ENCODE measurements at places on chromosomes 1 and 21. TPM values are rescaled to one million over a fixed set of nuclear protein-coding genes. Genes with fewer than 3 reads are reported as not detected.

The NUAK2 gene
- total RNA-seq: 3.7 TPM

DNA sequence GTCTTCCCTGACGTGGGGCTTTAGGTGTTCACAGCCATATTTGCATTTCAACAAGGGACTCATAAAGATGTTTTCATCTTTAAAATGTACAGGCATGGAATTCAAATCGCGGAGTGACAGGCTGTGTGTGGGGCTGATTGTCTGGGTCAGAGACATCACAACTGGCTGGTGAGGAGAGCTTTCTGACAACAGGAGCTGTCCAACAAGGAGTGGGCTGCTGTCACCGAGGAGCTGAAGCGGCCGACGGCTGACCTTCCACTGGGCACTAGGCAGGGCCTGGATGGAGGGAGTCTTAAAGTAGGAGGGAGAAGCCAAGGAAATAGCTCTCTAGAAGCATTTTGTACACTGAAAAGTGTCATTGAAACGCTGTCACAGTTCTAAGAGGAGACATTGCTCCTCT is 30.5 kb upstream of the SCMH1 start:
- H3K4me3 ChIP-seq: no peak overlapping the region
- H3K27ac ChIP-seq: no peak overlapping the region
- H3K27me3 ChIP-seq: peaks cover 37% of the 10 kb centered on the region
- no peaks in the 10 kb centered on the region for H3K36me3 ChIP-seq
- no peaks in the 10 kb centered on the region for H3K4me1 ChIP-seq

GRCh38 chr1:115220340-115221270 is 117.4 kb downstream of the NGF start:
- H3K4me3 ChIP-seq: no peak overlapping the region
- H3K36me3 ChIP-seq: no peaks in the 10 kb centered on the region
- H3K4me1 ChIP-seq: no peaks in the 10 kb centered on the region
- no peak overlapping the region for H3K27ac ChIP-seq
- H3K27me3 ChIP-seq: peaks cover 68% of the 10 kb centered on the region

The NR0B2 gene
- total RNA-seq: 0.32 TPM

The NID1 gene
- total RNA-seq: 8.6 TPM

DNA sequence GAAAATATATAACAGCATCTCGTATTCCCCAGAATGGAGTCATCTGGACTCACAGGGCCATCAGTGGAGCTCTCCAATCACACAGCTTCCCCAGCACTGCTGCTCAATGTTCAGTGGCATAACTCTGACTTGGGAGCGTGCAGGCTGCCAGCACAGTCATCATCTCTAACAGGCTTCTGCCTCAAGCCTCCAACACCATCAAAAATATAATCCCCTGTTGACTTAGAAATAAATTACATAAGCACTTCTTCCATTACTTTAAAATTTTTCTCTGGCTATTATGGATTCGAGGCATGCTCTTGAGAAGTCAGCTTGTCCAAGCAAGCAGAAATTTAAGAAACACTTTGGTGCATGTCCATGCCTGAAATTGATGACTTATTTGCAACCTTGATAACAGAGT is 6.2 kb downstream of the DUSP23 start:
- H3K36me3 ChIP-seq: no peaks in the 10 kb centered on the region
- H3K4me3 ChIP-seq: no peak overlapping the region

The CACNA1S gene
- total RNA-seq: not detected

GRCh38 chr1:151549199-151549598 is 9.1 kb downstream of the TUFT1 start:
- peaks cover 49% of the 10 kb centered on the region for H3K36me3 ChIP-seq
- H3K27me3 ChIP-seq: no peaks in the 10 kb centered on the region
- no peak for DNase-seq
- peaks cover 78% of the 10 kb centered on the region for H3K4me1 ChIP-seq
- H3K27ac ChIP-seq: peak overlapping the region; percentile 74
- peak overlapping the region; percentile 45 for H3K4me3 ChIP-seq

DNA sequence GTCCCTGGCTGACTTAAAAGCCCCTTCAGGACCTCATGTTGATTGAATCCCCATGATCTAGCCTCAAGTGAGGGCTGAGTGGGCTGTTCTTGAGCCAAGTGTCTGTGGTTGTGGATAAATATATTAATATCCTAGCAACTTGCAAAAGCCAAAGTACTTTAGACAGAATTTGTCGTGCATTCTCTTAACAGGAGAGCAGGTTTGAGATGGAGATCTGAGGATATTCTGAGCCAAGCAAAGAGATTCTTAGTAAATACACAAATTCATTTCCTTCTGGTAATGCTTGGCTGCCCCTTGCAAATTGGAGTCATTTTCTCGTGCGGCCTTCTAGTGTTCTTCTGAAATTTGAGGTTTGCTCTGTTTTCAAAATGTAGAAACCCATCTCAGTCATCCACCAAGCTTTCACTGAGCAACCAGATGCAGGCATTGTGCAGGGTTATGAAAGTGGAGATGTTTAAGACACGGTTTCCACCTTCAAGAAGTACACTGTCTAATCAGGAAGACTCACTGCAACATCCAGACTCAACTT is 242.1 kb upstream of the JUN start:
- H3K4me3 ChIP-seq: no peak overlapping the region
- no peaks in the 10 kb centered on the region for H3K36me3 ChIP-seq
- no peak overlapping the region for H3K27ac ChIP-seq
- H3K27me3 ChIP-seq: no peaks in the 10 kb centered on the region
- H3K4me1 ChIP-seq: peaks cover 2% of the 10 kb centered on the region

The MYBPH gene
- not detected for total RNA-seq

- H3K27ac ChIP-seq: no peak overlapping the region
- no peak overlapping the region for H3K4me3 ChIP-seq
- DNase-seq: no peak
- no peaks in the 10 kb centered on the region for H3K36me3 ChIP-seq
- H3K4me1 ChIP-seq: no peaks in the 10 kb centered on the region
These were observed 54.4 kb downstream of the PRSS38 start for GRCh38 chr1:227869851-227870305.

DNA sequence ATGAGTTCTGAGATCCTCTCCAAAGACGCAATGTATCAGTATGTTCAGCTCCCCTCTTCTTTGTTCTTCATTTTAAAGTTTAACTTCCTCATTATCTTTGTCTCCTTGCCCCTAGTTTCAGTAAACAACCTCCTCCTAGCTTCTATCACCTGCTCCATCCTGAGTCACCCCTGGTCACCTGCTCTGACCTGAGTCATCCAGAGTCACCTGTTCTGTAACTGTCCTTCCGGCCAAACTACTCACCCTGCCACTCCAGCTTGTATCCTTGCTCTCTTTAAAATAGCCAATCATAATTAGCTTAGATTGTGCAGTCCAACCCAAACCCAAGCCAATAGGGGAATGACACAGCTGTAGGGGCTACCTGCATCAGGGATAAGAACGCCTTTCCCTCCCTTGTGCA is 332.0 kb downstream of the OLFM3 start:
- no peak for DNase-seq
- no peak overlapping the region for H3K27ac ChIP-seq
- no peaks in the 10 kb centered on the region for H3K4me1 ChIP-seq
- H3K36me3 ChIP-seq: no peaks in the 10 kb centered on the region
- H3K27me3 ChIP-seq: no peaks in the 10 kb centered on the region

GRCh38 chr1:197773856-197774255 is 1.4 kb downstream of the DENND1B start:
- peak overlapping the region; percentile 72 for H3K4me3 ChIP-seq
- H3K27ac ChIP-seq: peak overlapping the region; percentile 72
- H3K27me3 ChIP-seq: no peaks in the 10 kb centered on the region
- H3K4me1 ChIP-seq: peaks cover 38% of the 10 kb centered on the region
- no peak for DNase-seq

GRCh38 chr1:59431566-59432294 is 134.8 kb downstream of the FGGY start:
- H3K4me1 ChIP-seq: peaks cover 47% of the 10 kb centered on the region
- H3K27me3 ChIP-seq: no peaks in the 10 kb centered on the region
- no peaks in the 10 kb centered on the region for H3K36me3 ChIP-seq
- peak overlapping the region; percentile 76 for H3K27ac ChIP-seq
- no peak overlapping the region for H3K4me3 ChIP-seq

The KRTAP11-1 gene
- total RNA-seq: not detected

DNA sequence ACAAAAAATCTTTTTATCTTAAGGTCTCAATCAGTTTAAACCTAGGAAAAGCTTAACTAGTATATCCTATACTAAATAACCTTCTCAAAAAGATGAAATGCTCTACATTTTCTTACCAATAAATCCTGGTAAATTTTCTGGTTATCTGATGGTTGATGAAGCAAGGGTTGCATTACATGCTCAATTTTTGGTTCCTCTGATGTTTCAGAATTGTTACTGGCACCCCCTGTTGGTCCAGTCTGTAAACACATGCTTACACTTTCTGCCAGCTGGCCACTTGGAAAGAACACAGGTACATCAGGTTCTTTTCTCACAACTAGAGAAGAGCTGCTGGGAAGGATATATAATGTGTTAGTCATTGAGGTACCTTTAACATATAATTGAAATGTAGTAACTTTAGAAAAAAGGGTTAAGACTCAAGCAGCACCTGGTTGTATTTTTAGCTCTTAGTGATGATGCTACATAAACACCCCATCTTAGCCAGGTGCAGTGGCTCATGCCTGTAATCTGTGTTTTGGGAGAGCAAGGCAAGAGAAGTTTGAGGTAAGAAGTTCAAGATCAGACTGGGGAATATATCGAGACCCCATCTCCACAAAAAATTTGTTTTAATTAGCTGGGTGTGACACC is 30.9 kb upstream of the TAL1 start:
- H3K4me3 ChIP-seq: no peak overlapping the region
- no peaks in the 10 kb centered on the region for H3K4me1 ChIP-seq
- H3K36me3 ChIP-seq: peaks cover 53% of the 10 kb centered on the region
- H3K27ac ChIP-seq: no peak overlapping the region
- H3K27me3 ChIP-seq: no peaks in the 10 kb centered on the region
- DNase-seq: peak; percentile 64

The C4BPB gene
- total RNA-seq: 10.2 TPM

- peak overlapping the region; percentile 4 for H3K27ac ChIP-seq
- DNase-seq: no peak
- peaks cover 12% of the 10 kb centered on the region for H3K27me3 ChIP-seq
- no peaks in the 10 kb centered on the region for H3K36me3 ChIP-seq
These were observed 79.5 kb downstream of the NUF2 start for GRCh38 chr1:163401211-163401610.

DNA sequence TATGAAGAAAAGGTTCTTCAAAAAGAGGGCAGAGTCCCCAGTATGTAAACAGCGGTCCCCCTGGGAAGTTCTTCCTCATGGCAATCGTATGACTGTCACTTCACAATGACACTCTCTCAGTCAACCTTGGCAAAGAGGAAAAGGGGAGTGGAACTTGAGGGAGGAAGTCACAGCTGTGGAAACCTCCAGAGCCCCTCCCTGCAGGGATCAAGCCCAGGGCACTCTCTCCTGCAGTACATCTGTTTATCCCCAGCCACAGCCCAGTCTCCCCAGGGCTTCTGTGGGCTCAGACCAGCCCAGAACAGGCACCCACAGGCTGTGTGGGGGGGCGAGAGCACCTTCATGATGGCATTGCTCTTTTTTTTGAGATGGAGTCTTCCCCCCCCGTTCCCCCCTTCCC is 2.0 kb downstream of the ATP13A2 start:
- H3K27ac ChIP-seq: no peak overlapping the region
- DNase-seq: peak; percentile 7
- no peak overlapping the region for H3K4me3 ChIP-seq
- H3K4me1 ChIP-seq: peaks cover 9% of the 10 kb centered on the region
- H3K36me3 ChIP-seq: peaks cover 6% of the 10 kb centered on the region

The NIBAN1 gene
- 19.5 TPM for total RNA-seq

The WRAP73 gene
- total RNA-seq: 14.9 TPM

DNA sequence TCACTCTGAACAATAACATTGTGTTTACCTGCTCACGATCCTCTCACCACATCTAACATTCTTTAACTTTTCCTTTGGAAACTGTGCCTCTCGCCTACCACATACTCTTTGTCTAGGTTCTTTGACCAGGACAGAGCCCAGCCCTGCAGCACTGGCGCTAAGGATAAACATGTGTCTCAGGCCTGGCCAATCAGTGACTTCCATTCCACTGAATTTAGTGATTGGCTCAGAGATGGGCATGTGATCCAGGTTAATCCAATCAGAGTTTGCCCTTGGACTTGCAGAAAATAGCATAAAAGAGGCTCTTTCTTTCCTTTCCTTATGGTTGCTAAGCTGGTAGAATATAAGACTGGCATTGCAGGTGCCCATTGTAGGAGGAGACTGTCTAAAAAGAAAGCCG is 605.7 kb downstream of the MATN1 start:
- H3K4me3 ChIP-seq: no peak overlapping the region
- no peaks in the 10 kb centered on the region for H3K4me1 ChIP-seq
- no peak for DNase-seq
- H3K36me3 ChIP-seq: no peaks in the 10 kb centered on the region

The GJC2 gene
- total RNA-seq: 1.2 TPM

The LCE3D gene
- not detected for total RNA-seq

The LCE1F gene
- total RNA-seq: not detected

DNA sequence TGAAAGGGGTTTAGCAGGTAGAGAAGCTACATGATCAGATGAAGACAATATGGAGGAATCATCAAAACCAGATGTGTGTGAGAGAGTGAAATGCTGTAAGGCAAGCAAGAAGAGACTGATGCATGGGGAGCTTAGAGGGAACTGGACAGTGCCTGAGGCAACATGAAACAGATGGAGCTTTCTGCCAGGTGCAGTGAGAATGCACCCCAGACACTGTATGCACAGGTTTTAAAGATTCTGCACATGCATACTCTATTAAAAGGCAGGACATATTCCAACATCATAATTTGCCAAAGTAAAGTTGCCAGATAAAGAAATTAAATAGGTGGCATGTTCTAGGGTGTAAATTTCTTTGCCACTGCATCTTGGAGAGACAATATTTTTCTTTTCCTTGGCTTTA is 200.1 kb downstream of the AMY1C start:
- no peak overlapping the region for H3K27ac ChIP-seq
- no peaks in the 10 kb centered on the region for H3K36me3 ChIP-seq
- no peak for DNase-seq
- H3K27me3 ChIP-seq: no peaks in the 10 kb centered on the region

GRCh38 chr1:96683931-96684330 is 37.7 kb upstream of the PTBP2 start:
- DNase-seq: no peak
- H3K36me3 ChIP-seq: no peaks in the 10 kb centered on the region
- no peaks in the 10 kb centered on the region for H3K27me3 ChIP-seq
- no peak overlapping the region for H3K27ac ChIP-seq
- no peak overlapping the region for H3K4me3 ChIP-seq

GRCh38 chr1:38991638-38992411 is 749 bp downstream of the AKIRIN1 start:
- no peaks in the 10 kb centered on the region for H3K27me3 ChIP-seq
- DNase-seq: peak; percentile 21
- H3K27ac ChIP-seq: peak overlapping the region; percentile 87
- peak overlapping the region; percentile 77 for H3K4me3 ChIP-seq
- H3K36me3 ChIP-seq: peaks cover 52% of the 10 kb centered on the region

- no peak for DNase-seq
- H3K36me3 ChIP-seq: no peaks in the 10 kb centered on the region
- H3K4me1 ChIP-seq: peaks cover 25% of the 10 kb centered on the region
- no peaks in the 10 kb centered on the region for H3K27me3 ChIP-seq
- H3K4me3 ChIP-seq: no peak overlapping the region
These were observed 2.0 kb upstream of the FAM131C start for GRCh38 chr1:16075337-16076030.

DNA sequence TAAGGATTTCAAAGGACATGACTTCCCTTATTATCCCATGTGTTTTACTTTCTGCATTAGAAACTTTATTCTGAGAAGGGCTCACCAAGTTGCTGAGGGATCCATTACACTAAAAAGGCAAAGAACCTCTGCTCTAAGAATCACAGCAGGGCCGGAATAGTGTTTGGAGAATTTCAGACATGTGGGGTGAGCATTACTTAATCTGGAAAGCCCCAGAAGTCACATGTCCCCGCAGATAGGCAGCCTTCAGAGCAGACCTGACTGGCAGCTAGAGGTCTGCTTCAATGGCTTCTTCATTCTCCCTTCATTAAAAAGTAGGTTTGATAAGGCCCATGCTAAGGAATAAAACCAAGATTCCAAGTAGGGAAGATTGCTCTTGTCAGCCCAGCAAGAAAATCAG is 52.6 kb upstream of the RBM15 start:
- no peak overlapping the region for H3K27ac ChIP-seq
- H3K4me1 ChIP-seq: peaks cover 6% of the 10 kb centered on the region
- DNase-seq: no peak
- H3K4me3 ChIP-seq: no peak overlapping the region
- no peaks in the 10 kb centered on the region for H3K27me3 ChIP-seq

All from Calu3 (cell line).